Right hindlimb (tissue), 1 donor: ENCODE measurements at places on chromosomes 13 and 19.

GRCh38 chr19:13463296-13463695, 43.0 kb downstream of the CACNA1A start:
- DNase-seq, result no peak

DNA sequence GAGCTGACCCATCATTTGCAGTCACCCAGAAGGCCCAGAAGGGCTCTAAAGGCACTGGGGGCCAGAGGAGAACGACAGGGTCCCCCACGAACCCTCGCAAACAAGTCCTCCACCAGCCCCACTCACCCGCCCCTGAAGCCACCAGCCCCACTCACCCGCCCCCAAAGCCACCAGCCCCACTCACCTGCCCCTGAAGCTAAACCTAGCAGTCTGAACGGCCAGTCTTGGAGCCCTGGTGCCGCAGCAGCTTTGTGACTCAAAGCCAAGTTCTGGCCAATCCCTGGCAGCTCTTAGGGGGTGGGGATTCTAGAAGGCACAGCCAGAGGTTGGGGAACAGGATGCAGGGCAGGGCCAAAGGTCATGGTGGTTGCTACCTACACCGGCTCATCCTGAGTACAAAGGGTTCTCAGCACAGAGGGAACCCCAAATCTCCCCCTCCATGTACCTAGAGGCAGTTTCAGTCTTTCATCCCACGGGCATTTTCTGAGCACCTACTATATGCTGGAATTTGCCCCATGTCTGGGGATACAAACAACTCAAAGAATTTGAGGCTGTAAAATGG, at the start of gene IQCN:
Gene IQCN (minus strand): TSS at position 234 of the 562 bp plus-strand sequence. CDS start 4,974 bp downstream, outside the sequence.
- DNase-seq, result peak; percentile 75

DNA sequence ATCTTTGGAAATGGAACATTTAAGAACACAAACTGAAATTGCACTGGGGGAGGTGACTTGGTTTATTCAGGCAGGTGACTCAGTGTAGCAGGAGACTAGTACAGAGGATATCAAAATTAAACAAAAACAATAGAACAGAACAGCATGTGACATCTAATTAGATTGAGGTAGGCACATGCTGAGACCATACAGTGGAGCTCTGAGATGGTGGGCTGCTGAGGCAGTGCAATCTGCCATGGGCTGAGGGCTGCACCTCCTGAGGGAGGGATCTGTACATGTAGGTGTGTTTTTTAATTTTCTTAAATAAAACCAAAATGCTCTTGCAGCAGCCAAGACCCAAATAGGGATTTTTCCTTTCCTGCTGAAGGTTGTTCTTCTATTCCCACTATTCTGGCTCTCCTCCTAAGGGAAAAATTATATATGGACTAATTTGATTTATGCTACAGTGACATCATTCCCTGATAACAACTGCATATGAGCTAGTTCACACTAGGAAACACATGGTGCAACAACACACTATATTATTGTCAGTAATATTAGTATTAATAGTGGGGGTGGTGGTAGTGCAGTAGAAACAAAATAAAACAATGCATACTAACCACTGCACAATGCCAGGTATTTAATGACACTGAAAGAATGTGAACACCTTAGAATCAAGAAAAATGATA, 48.0 kb downstream of the LNX2 start:
- no peak for DNase-seq

DNA sequence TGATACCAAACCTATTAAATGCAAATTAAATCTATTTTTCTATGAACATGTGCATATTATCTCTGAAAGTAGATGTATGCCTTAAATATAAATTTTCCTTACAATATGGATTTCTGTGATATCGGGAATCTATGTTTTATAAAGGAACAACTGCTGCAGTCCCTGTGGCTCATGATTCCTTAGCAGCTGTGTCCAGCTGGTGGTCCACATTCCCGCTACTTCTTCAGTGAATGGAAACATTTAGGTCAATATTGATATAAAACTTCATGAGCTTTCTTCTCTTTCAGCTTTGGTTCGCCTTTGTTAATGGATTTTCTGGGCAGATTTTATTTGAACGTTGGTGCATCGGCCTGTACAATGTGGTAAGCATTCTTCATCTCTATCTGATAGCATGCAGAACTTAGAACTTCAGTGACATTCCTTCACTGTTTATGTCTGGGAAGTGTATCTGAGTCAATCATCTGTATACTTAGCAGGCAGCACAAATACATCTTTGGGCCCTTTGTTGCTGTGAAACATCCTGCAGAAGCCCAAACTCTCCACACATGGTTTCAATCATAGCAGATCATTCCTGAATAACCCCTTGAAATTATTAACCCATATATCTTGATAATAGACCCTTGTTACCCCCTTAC, 223.9 kb downstream of the SHISA2 start:
- no peak for DNase-seq

GRCh38 chr19:9917321-9917720, 19.0 kb downstream of the OLFM2 start:
- peak; percentile 60 for DNase-seq

DNA sequence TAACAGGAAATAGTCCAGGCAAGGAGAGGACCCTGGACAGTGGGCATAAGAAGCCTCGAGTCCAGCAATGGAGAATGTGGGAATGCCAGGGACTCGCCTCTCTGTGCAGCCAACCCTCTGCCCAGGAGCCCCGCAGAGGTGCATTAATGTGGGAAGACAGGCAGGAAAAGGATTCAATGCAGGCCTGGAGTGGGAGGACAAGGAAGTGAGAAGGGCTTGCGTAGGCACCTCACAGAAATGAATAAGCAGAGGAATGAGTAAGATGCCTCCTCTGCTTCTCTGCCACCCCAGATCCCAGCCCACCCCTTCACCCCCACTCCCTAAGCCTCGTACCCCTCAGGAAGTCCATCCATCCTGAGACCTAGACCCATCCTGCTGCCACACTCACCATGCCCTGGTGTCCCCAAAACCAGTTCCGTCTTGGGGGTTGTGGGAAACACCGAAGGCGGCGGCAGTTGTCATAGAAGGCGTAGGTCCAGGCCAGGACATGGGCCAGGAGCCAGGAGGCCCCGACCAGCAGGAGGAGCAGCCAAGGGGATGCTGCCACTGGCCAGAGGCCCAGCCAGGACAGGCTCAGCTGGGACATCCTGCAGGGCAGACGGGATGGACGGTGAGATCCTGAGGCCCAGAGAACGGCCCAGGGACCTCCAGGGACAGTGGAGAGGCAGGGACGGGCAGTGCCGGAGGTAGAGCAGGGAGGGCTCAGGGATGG, 692 bp downstream of the CYP4F2 start:
- no peak for DNase-seq

GRCh38 chr13:27788271-27788670, 4.0 kb upstream of the GSX1 start:
- no peak for DNase-seq

- no peak for DNase-seq
Measured at GRCh38 chr19:7478173-7478842, 10.5 kb downstream of the PEX11G start.

- peak; percentile 82 for DNase-seq
Measured at GRCh38 chr19:17235300-17235970, 9.4 kb downstream of the OCEL1 start.

DNA sequence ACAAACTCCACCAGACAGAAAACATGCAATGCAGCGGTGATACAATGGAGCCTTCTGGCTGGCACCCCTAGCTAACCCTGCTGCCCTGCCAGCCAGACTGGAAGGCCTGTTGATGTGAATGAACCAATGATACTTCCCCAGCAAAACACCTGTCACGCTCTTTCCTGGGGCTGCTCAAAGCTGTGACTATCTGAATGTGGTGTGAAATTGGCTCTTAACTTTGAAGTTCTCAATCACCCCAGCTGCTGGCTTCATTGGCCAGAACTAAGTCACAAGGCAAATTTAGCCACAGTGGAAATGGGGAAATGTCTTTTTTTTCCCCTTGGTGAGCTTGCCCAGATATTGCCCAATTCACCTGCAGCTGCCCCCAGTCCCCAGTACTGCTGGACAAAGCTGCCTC, 147.3 kb downstream of the SLC7A1 start:
- DNase-seq, result peak; percentile 51

- DNase-seq, result no peak
Measured at GRCh38 chr19:42367929-42368328, 22.2 kb downstream of the CNFN start.

DNA sequence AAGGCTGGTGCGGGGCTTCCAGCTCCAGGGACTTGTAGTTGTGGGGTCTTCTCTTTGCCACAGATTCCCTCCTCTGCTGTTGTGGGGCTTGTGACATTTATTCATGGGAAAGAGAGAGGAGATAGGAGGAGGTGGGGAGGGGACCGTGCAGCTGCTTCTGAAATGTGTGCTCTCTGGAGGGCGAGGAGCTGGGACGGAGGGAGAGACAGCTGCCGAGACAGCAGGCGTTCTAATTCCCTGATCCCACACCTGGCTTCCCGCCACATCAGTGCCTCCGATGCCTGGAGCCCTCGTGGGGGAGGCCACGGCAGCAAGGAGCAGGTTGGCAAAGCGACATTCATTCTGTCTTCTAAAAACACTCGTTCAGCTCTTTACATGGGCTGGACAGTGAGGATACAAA, 164.4 kb downstream of the USP12 start:
- DNase-seq, result peak; percentile 73

DNA sequence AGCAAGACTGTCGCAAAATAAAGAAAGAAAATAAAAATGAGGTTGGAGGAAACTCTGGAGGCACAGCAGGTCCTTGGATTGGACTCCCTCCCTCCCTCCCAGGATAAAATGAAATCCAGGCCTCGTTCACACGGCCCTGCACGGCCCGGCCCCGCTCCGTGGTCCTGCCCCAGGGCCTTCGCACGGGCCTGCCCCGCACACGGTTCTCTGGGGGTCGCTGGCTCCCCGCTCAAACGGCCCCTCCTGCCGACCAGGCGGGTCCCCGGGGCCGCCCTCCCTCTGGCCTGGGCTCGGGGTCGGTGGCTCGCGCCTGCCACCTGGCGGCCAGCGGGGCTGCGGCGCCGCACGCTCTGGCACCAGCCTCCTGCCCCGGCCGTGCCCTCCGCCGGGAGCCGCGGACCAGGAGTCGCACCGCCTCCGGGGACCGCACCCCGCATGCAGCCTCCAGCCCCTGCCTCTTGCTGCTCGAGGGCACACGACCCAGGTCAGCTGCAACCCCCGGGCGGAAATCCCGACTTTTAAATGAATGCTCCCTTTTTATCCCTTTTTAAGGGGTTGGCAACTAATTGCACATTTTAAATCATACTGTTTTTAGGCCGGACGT, 1.5 kb upstream of the WDR18 start:
- peak; percentile 81 for DNase-seq

- DNase-seq, result peak; percentile 77
Measured at GRCh38 chr13:20553311-20553710, 13.6 kb upstream of the IFT88 start.

DNA sequence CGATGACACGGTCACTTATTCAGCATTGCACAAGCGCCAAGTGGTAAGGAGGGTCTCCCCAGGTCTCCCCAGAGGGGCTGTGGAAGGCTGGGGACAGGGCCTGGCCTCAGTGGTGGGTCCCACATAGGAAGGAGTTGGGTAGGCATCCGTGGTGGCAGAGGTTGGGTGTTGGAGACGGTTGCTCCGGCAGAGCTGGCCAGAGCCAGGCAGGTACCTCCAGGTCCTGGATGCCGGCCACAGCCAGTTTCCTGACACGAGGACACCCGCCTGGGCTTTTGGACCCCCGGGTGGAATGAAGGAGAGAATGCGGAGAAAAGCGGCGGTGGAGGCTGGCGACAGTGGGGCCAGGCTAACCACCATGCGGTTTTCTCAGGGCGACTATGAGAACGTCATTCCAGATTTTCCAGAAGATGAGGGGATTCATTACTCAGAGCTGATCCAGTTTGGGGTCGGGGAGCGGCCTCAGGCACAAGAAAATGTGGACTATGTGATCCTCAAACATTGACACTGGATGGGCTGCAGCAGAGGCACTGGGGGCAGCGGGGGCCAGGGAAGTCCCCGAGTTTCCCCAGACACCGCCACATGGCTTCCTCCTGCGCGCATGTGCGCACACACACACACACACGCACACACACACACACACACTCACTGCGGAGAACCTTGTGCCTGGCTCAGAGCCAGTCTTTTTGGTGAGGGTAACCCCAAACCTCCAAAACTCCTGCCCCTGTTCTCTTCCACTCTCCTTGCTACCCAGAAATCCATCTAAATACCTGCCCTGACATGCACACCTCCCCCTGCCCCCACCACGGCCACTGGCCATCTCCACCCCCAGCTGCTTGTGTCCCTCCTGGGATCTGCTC, 1.3 kb upstream of the FFAR1 start:
- no peak for DNase-seq

GRCh38 chr13:48233046-48233888, at the start of gene ITM2B:
TSS of gene ITM2B (plus strand) at chr13:48233206. CDS start at chr13:48233361, 155 bp downstream.
- DNase-seq, result peak; percentile 85

GRCh38 chr13:30736461-30737320, 1.3 kb downstream of the ALOX5AP start:
- no peak for DNase-seq

DNA sequence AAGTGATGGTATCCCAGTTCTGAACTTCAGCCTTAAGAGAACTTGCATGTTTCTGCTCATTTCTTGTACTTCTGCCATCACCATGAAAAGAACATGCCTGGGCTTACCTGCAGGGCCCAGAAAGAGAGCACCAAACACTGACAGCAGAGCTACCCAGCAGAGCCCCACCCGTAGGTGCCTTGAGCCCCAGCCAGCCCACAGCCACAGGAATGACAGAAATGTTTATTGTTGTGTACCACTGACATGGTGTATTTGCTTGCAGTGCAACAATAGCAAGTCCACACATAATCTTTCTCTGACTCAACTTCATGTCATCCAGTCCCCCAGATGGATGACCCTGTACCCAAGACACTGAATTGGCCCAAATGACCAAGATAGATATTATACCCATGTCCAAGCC, 195.2 kb downstream of the TSHZ3 start:
- DNase-seq, result no peak

- DNase-seq, result no peak
Measured at GRCh38 chr19:14237014-14237941, 31.3 kb upstream of the ADGRL1 start.

GRCh38 chr13:59679254-59679653, 484.5 kb downstream of the DIAPH3 start:
- no peak for DNase-seq

DNA sequence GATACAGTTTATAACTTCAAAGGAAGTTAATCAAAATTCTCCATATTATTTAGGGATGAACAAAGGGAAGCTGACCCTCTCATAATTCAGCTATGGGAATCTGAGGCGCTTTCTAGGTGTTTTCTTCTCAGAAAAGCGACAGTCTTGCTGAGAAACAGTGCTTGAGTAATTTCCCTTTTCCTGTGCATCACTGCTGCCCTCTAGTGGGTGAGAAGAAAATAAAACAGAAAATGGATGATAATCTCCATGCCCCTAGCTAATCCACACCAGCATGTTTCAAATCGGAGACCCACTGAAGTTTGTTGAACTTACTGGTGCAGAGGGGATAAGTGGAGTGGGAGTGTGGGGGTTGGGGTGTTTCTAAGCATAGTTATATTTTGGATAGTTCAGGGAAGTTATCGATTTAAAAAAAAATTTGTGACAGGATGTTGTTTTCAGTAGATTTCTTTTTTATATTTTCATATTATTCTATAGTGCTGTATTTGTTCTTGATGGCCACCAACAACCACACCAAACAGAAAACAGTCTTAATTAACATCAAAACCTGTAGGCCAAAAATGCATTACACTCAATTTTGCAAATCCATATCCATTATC, 21.4 kb downstream of the LCP1 start:
- DNase-seq, result no peak

GRCh38 chr19:10701955-10702525, 801 bp downstream of the QTRT1 start:
- DNase-seq, result no peak
